ENCODE measurements at places on chromosomes 7 and 10.

DNA sequence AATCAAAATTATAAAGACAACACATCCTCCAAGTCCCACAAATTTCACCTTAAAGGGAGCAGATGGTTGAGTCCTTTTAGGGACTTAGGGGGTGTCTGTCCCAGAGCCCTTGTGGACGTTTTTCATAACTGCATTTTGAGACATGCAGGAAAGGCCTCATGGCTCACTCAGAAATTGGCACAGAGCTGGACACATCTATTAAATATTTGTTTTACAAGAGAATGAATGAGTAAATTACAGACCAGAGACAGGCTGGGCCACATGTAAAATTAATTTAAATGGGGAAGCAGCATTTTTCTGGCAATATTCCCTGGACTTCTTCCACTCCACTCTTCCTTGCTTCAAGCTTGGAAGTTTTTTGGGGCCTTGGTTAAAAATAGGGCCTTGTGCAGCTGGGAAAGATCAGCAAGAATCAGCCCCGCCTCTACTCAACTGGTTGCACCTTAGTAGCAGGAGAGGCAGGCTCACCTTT, 20.0 kb downstream of the LAMB1 start:
- no peak for DNase-seq

DNA sequence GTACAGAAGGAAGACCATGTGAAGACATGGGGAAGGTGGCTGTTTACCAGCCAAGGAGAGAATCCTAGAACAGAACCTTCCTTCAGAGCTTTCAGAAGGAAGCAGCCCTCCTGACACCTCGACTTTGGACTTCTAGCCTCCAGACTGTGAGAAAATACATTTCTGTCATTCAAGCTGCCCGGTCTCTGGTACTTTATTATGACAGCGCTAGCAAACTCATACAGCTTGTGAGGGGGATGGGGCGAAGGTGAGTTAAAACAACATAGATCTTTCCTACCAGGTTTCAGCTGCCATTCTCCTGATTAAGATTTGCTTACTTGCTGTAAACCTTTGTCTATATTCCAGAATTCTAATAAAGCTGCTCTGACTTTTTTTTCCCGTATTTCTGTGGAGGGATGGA, 14.9 kb upstream of the ZNF248 start:
- DNase-seq: no peak

DNA sequence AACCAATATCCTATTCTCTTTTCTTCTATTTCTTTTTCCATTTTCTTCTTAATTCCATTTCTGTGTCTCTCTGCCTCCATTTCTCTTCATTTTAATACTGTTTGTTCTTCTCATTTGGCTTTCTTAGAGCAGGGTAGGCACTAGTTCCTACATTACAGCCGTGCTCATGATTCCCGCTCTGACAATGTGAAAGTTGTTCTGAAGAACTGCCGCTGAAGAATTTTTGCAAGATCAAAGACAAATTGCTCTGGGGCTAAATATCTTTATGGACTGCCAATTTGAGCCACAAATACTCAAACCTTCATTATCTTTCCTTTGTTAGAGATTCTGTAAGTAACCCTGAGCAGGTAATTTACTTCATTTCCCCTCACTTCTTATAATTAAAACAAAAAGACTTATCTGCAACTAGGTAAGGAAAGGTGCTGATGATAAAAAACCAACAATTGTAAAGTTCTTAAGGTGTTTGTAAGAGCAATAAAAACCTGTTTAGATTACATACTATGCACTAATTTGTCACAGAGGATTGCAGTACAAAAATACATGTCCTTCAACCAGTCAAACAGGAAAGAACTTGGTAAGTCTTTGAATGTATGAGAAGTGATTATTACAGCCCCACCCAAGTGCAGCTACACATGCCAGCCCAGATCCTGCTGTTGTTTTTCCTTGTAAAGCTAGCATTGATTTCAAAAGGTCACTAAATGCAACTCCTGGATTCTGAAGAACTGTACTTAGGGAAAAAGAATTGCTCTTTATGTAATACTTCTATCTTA, 127.5 kb downstream of the COL28A1 start:
- DNase-seq: no peak

GRCh38 chr10:93718937-93719725, 16.7 kb upstream of the FRA10AC1 start:
- no peak for DNase-seq

DNA sequence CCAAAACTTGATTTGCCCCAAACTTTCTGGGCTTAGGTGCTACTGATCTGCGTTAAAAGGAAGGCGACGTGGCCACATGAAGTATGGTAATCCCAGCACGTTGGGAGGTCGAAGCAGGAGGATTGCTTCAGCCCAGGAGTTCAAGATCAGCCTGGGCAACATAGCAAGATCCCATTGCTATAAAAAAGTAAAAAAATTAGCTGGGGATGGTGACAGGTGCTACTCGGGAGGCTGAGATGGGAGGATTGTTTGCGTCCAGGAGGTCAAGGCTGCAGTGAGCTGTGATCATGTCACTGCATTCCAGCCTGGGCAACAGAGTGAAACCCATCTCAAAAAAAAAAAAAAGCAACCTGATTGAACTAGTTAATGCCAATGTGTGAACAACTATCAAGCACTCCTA, 5.1 kb upstream of the CUL1 start:
- DNase-seq: no peak

DNA sequence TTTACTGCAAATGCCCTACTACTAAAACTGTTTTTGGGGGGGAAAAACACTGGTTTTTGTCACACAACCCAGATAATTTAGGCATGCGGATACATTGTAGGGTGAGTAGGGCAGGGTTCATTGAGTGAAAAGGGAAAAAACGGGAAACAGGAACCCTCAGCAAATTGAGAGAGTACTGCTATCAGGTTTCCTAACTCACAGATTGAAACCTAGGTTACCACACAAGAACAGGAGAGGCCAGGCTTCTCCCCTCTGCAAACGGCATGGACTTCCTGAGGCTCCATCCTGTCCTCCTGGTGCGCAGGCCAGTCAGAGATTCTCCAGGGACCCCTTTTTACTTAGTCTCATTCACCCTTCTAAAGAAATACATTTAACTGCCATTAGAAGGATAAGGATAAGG, 30.6 kb downstream of the AVL9 start:
- no peak for DNase-seq

- no peak for DNase-seq
Observed at GRCh38 chr7:1210979-1211608, 21.6 kb upstream of the UNCX start.

- DNase-seq: no peak
Observed at GRCh38 chr7:101772508-101773211, 44.8 kb upstream of the CUX1 start.

- DNase-seq: peak; percentile 3
Observed at GRCh38 chr7:125670926-125671572, 741.4 kb upstream of the POT1 start.

DNA sequence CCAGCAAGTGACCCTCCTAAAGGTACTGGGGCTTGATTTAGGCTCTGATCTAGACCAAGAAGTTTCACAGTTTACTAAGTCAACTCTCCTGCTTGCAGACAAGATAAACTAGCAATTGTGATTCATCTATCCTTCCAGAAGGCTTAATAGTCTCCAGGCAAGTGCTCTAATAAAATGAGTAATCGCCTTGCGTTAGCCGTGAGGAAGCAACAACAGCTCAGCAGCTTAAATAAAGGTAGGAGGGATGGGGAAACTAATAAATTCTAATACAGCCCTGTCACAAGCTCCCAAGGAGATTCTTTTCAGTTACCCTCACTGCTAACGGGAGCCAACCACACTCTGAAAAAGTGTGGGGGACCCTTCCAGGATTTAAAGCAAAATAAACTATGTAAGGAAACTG, 48.4 kb downstream of the FRMD4A start:
- peak; percentile 17 for DNase-seq

GRCh38 chr10:93535293-93535692, 31.2 kb upstream of the FFAR4 start:
- no peak for DNase-seq

DNA sequence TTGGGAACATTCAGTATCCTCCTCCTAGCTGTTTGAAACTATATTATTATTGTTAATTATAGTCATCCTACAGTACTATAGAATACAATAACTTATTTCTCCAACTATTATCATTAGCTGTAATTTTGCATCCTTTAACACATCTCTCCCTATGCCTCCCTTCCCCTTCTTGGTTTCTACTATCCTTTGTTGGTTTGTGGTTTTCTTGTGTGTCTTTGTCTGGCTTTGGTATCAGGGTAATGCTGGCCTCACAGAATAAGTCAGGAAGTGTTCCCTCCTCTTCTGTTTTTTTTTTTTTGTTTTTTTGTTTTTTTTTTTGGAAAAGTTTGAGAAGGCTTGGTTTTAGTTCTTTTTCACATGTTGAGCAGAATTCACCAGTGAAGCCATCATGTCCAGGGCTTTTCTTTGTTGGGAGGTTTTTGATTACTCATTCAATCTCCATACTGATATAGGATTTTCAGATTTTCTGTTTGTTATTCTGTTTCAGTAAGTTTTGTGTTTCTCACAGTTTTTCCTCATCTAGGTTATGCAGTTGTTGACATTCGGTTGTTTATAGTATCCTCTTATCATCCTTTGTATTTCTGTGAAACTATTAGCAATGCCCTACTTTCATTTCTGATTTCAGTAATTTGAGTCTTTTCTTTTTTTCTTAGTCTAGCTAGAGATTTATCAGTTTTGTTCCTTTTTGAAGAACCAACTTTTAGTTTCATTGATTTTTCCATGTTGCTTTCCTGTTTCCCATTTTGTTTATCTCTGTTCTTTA, 21.6 kb downstream of the C1GALT1 start:
- no peak for DNase-seq

GRCh38 chr10:132909491-132910071, 32.8 kb downstream of the CFAP46 start:
- no peak for DNase-seq

DNA sequence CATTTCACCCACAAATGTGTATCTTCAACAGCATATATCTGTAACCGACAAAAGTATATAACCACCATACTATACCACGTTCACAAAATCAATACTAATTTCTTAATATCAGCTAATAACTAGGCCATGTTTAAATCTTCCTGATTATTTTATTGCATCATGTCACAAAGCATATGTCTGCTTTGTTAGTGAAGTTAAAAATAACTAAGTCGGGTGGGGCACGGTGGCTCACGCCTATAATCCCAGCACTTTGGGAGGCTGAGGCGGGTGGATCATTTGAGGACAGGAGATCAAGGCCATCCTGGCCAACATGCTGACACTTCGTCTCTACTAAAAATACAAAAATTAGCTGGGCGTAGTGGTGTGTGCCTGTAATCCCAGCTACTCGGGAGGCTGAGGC, 47.7 kb downstream of the HERC4 start:
- DNase-seq: no peak

DNA sequence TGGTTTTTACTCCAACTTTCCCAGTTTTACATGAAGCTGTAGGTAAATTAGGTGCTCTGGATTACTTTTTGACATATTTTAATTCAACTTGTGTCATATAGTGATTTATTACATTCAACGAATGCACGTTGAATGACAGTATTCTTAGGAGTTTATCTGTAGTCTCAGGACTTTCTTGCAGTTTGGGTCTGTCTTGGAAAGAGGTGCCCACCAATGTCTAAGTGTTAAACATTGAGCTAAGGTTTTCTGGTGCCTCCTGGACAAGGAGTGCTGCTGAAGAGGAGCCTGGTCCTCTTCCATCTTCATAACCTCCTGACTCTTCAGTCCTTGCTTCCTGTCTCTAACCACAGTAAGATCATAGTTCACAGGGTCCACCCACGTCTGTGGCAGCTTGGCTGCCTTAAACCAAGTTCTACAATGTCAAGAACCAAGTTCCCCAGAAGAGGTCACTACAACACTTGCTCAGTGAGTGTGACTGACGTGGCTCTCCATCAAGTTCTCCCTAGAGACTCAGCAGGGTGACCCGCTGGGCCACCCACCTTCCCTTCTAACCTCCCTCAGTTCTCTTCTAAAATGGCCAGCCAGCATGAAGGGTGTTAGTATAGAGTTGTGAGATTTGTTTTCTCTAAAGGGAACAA, 6.1 kb downstream of the NPY start:
- peak; percentile 53 for DNase-seq

- no peak for DNase-seq
Observed at GRCh38 chr7:5143106-5143505, 46.9 kb upstream of the WIPI2 start.

DNA sequence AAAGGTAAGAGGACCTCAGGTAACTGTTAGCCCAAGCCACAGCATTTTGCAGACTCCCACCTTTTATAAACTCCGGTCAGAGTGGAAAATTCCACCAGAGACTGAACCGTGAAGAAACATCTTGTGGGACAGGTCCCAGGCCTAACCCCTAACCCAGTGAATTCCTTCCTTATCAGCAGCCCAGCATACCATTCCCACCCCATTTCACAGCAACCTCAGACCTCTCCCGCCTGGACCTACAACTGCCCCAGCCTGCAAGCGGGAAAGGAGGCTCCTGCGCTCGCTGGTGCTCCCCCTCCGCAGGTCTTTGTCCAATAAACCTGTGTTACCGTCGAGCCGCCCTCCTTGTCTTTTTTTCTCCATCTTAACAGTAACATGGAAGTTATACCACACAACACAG, 736.6 kb downstream of the MAGI2 start:
- DNase-seq: no peak

- no peak for DNase-seq
Observed at GRCh38 chr7:91598791-91599190, 281.7 kb downstream of the MTERF1 start.

GRCh38 chr10:73244866-73245477, 2.1 kb downstream of the DNAJC9 start:
- no peak for DNase-seq

- peak; percentile 50 for DNase-seq
Observed at GRCh38 chr10:102452672-102453340, 1.5 kb upstream of the C10orf95 start.

GRCh38 chr10:74775099-74775498, 51.3 kb upstream of the KAT6B start:
- DNase-seq: no peak

GRCh38 chr7:74684921-74685320, 27.4 kb downstream of the GTF2I start:
- DNase-seq: no peak

DNA sequence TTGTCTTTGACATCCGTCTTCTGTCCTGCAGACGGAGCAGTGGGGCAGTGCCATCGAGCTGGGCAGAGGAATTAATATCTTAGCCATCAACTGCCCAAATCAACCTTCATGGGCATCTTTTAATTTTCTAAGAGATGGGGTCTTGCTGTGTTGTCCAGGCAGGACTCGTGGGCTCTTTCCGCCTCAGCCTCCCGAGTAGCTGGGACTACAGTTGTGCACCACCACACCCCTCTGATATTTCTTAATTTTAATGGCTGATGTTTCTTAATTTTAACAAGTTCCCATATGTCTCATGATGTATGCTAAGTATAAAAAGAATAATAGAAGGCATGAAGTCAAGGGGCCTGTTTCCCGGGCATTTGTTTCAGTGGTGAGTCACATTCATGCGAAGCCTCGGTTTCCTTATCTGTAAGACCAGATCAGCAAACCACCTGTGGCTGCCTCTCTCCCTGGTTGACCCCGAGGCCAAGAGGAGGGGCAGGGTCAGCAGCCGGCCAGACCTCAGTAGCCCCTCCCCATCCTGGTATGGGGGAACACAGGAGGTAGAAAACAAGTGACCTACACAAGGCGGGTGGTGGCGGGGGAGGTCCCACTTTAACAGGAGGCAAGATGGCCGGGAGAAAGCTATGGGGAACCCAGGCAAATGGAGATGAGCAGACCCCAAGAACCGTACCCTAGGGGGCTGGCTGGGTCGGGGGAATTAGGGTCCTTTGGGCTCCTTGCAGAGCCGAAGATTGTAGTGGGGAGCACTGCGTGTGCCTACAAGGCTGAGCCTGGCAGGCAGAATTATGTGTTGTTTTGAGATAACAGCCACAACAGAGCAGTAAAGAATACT, 85.5 kb downstream of the CUX1 start:
- no peak for DNase-seq
